ENCODE measurements at places on chromosomes 11 and 22.

- DNase-seq: no peak
Observed at GRCh38 chr11:129612447-129612961, 203.1 kb upstream of the TMEM45B start.

GRCh38 chr11:79960461-79960860 lies 519.6 kb upstream of the TENM4 start:
- no peak for DNase-seq

- DNase-seq: no peak
Observed at GRCh38 chr11:124821995-124822730, 22.0 kb upstream of the MSANTD2 start.

GRCh38 chr11:119739021-119739703 lies 10.2 kb upstream of the NECTIN1 start:
- DNase-seq: no peak

GRCh38 chr22:48939441-48940265 lies 888.0 kb downstream of the BRD1 start:
- no peak for DNase-seq

GRCh38 chr11:68751331-68751856 lies at the start of gene TESMIN:
Gene TESMIN (minus strand): TSS chr11:68751520. CDS start chr11:68750660, 860 bp downstream.
- DNase-seq: peak; percentile 95

GRCh38 chr22:47195156-47195483 lies 432.7 kb downstream of the TBC1D22A start:
- DNase-seq: no peak

- no peak for DNase-seq
Observed at GRCh38 chr11:36876266-36876665, 278.2 kb upstream of the RAG2 start.

GRCh38 chr11:134737563-134738510 lies 325.8 kb upstream of the B3GAT1 start:
- DNase-seq: peak; percentile 46

- DNase-seq: no peak
Observed at GRCh38 chr11:67267188-67268080, 1.2 kb downstream of the GRK2 start.

GRCh38 chr11:132980670-132981069 lies 551.6 kb downstream of the OPCML start:
- DNase-seq: no peak

DNA sequence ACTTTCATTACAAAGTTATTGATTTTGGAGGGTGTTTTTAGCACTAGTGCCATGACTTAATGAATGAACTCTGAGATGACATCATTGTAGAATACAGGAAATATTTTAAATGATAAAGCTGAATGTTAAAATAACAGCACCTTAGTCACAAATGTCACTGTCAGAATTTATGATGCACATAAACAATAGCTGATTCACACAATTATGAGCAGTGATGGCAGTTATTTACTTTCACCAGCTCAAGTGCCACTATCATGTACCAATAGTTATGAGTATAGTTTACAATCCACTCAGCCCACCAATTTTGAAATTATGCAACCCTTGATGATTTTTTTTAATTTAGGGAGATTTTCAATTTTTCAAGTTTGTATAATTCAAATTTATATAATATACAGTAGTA lies 23.0 kb downstream of the SERPING1 start:
- DNase-seq: no peak

GRCh38 chr22:43411869-43412807 lies at the start of gene MPPED1:
Gene MPPED1 (plus strand): TSS chr22:43412014. CDS start chr22:43424986, 12,972 bp downstream.
- no peak for DNase-seq

DNA sequence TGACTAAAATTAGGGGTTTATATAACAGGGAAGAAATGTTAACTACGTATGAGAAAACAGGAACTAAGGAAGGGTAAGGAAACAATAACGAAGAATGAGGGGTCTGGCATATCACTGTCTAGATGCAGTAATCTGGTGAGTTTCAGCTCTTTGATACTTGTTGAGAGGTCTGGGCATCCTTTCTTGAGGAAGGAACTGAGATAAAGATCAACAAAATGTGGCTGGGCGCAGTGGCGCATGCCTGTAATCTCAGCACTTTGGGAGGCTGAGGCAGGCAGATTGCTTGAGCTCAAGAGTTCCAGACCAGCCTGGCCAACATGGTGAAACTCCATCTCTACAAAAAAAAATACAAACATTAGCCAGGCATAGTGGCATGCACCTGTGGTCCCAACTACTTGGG lies 2.7 kb downstream of the DCDC1 start:
- DNase-seq: no peak

Data from T47D (cell line).